ENCODE measurements at places on chromosomes 2 and 18.

DNA sequence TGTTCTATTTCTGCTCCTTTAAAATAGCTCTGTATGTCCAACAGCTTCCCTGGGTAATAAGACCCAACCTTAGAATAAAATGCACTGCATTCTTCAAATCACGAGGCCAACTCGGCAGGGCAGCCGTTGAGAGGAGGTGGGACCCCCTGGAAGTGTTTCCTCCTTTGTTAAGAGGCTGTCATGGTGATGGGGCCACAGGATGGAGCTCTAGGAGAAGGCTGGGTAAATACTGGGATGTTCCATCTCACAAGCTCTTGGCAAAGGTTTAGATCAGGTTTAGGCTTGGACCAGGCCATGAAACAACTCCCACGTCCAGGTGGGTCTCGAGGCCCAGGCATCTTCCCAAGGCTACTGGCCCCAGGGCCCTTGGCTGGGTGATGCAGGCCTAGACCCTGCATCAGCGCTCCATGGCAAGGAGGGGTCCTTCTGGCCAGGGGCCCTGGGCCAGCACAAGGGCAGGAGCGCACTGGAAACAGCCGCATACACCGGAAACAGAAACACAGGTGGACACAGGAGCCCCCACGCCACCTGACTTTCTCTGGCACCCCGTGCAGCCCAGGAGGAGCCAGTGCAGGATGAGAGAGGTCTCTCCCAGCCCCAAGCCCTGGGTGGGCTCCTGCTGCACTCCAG lies 38.8 kb upstream of the OTOS start:
- DNase-seq, result no peak

DNA sequence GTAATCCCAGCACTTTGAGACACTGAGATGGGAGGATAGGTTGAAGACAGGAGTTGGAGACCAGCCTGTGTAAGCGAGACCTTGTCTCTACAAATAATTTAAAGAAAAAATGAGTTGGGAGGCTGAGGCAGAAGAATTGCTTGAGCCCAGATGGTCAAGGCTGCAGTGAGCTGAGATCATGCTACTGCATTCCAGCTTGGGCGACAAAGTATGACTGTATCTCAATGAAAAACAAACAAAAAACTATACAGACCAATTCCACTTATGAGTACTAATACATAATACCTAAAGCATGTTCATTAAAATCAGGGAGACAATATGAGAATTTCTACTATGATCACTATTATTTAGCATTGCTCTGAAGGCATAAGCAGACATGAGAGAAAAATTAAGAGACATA lies 12.6 kb downstream of the RNF149 start:
- DNase-seq, result no peak

DNA sequence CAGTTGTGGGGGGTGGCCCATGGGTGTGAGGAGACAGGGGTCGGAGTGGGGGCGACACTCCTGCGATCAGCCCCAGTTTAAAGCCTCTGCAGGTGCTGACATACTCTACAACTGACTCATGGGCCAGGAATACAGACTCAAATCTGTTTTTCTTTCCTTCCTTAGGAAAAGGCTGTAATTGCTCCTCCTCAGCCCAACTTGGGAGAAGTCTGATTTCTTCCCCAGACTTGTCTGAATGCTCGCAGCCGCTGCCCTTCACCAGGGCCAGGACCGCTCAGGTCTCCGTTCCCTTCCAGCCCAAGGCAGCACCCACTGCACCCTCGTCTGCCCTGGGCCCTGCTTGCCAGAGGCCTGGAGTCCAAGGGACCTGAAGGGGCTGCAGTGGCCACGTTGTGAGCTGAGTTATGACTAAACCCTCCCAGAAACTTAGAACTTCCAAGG lies 41.3 kb downstream of the RHOB start:
- DNase-seq, result no peak

DNA sequence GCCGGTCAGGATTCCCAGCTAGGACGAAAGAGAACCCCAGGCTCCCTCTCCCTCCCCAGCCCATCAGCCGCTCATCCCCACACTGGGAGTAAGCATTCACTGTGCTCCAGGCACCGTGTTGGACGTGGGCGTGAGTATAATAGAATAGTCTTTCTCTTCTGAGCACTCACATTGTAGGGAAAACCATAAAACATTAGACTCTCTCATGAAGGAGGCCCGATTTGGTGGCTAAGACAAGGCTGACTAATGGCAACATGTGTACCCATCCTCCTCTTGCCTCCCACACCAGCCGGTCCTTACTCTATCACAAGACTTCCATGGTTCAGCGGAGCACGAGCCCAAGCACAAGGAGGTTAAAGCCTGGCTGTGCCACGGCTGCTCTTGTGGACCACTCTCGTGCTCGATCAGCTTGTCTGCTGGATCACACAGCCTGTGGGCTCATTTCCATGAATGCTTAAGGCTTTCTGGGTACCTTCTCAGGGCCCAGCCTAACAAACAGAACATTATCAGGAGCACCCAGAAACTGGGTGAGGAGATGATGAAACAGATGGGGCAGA lies 540.9 kb upstream of the RAB6C start:
- DNase-seq, result no peak

GRCh38 chr18:39960550-39960949 lies 1994.5 kb upstream of the PIK3C3 start:
- no peak for DNase-seq

GRCh38 chr2:111710085-111710484 lies 173.9 kb downstream of the ANAPC1 start:
- no peak for DNase-seq

GRCh38 chr18:2903006-2903405 lies 56.2 kb downstream of the EMILIN2 start:
- DNase-seq, result no peak

- peak; percentile 24 for DNase-seq
Measured at GRCh38 chr2:180656455-180656847, 324.0 kb upstream of the UBE2E3 start.

GRCh38 chr2:1837458-1837857 lies 93.1 kb upstream of the PXDN start:
- no peak for DNase-seq

DNA sequence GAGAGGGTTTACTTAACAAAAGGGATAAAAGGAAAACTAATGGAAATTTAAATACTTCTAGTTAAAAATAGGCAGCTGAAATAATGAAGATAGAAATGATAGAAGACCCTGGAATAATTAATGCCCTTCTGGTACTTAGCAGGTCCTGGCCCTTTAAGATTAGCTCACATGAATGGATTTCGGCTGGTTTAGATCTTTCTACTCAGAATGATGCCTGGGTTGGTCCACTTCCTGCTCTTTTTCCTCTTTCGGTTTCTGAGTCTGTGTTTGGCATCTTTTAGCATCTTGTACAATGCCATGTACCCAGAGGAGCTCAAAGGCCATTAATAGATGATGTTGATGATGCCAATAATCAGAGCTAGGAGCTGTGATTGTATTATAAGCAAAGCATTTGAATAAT lies 290.5 kb downstream of the CLIP4 start:
- DNase-seq, result no peak

DNA sequence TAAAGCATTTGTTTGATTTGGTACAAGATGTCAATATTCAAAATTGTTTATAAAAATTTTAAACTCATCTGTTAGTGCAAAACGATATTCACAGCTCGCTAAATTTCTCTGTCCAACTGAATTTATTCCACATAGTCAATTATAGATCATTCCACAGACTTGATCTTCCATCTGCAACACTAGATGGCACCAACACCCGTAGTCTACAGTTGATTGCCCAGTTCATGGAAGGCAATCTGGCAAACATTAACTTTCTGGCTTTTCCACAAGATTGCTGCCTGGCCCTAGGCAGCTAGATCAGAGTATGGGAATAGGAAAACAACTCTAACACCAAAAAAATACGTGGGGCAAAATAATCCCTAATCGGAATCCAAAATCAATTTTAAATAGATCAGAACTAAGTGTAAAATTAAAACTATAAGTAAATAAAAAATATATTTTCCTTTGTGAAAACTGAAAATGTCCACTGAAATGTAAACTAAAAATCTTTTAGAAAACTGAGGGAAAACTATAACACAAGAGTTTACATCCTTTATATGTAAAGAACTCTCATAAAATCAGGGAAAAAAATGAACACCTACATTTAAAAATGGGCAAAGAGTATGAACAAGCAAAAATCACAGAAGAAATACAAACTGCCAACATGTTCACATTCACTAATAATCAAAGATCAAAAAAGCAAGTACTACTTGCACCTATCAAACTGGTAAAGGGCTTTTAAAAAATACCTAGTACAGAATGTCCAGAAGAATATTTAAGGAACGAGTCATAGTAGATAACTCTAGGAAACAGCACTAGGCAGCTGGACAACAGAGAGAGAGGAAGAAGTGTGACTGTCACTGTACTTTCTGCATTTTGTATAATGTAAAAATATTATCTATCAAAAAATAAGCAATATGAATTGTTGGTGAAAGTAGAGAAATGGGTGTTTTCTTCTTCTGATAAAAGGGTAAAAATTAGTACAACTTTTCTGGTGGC lies 35.0 kb downstream of the RTN4 start:
- DNase-seq, result peak; percentile 63
